NCI-H774 (cell line): ENCODE measurements at places on chromosomes 5 and 9.

DNA sequence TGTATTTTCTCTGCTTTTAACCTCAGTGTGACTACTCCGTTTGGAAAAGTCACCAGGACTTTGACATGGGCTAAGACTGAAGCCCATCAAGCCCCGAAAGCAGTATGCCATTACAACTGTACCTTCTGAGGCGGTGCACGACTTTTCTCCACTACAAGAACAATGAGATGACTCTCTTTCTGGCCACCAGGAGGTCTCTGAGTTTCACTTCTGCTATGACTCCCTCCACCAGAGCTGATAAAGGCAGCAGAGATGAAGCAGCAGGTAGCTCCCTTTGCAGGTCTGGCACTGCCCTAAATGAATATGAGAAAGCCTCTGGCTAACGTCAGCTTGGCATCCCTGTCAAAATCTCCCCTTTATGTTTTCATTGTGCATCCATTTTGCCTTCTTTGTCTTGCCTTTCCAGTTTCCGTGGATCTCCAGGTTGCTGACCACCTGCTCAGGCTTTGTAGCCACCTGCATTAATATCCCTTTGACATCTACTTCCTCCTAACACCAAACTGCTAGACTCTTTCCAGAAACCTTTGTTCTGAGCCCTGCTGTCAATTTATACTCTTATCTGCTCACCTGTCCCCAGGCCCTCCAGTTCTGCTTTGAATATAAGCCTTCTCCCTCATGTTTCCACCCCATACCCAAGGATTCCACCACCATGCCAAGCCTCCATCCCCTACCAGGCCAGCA is 221.7 kb downstream of the ZNF608 start:
- DNase-seq = no peak

DNA sequence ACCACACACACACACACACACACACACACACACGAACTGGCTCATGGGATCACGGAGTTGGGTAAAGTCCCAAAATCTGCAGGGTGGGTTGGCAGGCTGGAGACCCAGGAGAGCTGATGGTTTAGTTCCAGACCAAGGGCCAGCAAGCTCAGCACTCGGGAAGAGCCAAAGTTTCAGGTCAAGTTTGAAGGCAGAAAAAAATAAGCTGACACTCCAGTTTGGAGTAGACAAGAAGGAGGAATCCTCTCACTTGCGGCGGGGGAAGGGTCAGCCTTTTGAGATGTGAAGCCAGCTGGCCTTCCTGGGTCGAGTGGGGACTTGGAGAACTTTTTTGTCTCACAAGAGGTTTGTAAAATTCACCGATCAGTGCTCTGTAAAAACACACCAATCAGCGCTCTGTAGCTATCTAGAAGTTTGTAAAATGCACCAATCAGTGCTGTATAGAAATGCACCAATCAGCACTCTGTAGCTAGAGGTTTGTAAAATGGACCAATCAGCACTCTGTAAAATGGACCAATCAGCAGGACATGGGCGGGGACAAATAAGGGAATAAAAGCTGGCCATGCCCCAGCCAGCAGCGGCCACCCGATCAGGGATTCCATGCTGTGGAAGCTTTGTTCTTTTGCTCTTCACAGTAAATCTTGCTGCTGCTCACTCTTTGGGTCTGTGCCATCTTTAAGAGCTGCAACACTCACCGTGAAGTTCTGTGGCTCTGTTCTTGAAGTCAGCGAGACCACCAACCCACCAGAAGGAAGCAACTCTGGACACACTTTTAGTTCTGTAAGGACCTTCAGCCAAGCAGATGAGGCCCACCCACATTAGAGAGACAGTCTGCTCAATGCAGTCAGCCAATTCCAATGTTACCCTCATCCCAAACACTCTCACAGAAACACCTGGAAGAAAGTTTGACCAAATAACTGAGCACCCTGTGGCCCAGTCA is 37.8 kb upstream of the UNC5A start:
- no peak for DNase-seq

DNA sequence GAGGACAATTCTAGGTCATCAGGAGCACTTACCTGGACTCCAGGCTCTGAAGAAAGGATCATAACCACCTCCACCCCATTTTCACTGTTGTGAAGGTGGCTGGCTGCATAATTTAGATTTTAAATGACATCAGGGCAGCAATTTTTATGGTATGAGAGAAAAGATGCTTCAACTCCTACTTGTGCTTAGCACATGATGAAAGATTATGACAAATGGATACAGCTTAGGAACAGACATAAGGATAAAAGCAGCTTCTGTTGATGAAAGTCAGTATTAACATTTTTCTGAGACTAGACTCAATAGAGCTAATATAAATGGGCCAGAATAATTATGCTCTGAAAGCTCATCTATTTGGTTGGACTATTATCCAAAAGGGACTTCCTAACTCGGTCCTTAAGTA is 72.2 kb downstream of the SIL1 start:
- DNase-seq = no peak

DNA sequence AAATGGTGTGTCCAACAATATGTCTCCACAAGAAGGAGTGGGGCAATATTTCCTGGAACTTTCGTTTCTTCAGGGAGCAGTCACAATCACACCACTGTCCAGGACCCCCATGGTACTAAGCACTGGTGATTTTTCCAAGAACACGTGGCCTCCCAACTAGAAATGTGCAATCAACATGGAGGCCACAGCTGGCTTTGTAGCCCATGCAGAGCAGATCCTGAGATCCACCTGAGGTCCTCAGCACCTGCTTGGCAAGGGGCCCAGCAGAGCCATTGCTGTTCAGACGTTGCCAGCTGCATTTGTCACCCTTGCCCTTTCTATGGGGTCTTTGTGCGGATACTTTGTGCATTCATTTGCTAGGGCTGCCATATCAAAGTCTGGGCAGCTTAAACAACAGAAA is 334.5 kb upstream of the IRX4 start:
- no peak for DNase-seq

DNA sequence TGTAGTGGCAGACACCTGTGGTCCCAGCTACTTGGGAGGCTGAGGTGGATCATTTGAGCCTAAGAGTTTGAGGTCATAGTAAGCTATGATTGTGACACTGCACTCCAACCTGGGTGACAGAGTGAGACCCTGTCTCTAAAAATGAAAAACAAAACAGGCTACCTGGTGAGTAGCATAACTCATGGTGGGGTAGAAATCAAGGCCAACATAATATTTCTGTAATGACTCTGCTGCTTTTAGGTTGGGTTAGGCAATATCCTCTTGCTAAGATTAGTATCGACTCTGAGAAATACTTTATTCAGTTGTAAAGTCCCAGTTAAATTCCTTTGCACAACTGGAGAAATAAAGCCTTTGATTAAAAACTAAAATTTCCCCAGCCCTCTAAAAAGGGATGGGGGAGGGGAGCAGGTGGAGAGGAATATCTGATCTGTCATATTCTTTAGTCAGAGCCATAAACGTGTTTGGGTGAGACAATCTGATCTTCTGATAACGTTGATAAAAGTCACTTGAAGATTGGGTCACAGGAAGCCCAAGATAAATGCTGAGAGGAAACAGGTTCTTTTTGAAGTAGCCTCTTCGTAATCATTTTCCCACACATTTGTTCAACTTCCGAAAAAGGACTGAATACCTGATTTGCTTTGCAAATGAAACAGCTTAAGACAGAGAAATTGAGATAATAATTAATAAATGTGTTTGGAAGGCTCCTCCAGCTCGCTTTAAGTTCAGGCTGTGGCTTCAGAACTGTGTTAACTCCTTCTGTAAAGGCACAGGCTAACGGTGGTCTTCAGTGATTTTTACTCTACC is 14.9 kb downstream of the IL4 start:
- no peak for DNase-seq

GRCh38 chr9:4936277-4936676 is 48.8 kb upstream of the JAK2 start:
- DNase-seq = no peak

DNA sequence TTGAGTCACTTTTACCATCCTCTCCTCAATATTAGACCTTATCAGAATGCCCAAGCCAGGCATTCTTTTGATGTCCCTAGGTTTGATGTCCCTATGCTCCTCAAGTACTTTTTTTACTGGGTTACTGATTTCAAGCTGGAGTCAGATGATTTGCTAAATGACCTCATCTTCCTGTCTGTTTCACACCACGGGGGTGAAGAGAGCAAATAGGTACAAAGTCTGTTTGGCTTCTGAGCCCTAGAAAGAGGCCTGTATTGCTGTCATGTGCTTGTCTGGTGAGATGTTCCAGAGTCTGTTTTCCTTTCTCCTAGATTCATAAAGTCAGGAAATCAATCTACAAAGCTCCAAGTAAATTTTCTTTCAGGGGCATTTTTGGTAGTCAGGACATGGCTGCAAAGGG is 12.7 kb upstream of the DAB2 start:
- DNase-seq = no peak

DNA sequence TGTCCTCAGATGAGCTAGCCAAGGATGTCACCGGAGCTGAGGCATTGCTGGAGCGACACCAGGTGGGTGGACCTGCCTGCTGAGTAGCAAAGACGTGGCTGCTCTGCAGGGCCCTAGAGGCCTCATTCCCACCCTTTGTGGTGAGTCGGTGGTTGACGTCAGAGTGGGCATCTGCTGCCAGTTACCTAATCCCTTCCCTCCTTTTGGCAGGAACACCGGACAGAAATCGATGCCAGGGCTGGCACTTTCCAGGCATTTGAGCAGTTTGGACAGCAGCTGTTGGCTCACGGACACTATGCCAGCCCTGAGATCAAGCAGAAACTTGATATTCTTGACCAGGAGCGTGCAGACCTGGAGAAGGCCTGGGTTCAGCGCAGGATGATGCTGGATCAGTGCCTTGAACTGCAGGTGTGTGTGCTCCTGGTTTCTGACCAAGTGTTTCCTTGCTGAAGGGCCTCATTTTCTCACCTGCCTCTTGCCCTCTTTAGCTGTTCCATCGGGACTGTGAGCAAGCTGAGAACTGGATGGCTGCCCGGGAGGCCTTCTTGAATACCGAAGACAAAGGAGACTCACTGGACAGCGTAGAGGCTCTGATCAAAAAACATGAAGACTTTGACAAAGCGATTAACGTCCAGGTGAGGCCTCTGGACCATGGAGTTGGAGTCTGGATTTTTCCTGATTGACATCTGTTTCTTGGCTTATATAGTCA is 48.9 kb downstream of the DYNC2I2 start:
- no peak for DNase-seq

DNA sequence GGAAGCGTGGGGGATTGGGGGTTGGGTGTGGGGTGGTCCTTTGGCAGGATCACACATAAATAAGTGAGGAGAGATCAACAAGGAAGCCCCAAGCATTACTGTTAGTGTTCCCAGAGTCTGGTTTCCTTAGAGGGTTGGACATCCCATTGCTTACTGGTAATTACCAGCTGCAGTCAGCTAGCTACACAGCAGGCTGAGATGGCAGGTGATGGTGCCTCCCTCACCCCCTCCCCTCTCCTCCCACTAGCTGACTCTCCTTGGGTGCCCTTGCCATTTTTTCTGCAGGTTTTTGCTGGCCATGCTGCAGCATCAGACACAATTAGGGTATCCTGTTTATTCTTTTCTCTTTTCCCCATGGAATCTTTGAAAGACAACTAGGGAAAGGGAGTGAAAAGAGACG is 107.5 kb upstream of the TLR4 start:
- DNase-seq = peak; percentile 34

DNA sequence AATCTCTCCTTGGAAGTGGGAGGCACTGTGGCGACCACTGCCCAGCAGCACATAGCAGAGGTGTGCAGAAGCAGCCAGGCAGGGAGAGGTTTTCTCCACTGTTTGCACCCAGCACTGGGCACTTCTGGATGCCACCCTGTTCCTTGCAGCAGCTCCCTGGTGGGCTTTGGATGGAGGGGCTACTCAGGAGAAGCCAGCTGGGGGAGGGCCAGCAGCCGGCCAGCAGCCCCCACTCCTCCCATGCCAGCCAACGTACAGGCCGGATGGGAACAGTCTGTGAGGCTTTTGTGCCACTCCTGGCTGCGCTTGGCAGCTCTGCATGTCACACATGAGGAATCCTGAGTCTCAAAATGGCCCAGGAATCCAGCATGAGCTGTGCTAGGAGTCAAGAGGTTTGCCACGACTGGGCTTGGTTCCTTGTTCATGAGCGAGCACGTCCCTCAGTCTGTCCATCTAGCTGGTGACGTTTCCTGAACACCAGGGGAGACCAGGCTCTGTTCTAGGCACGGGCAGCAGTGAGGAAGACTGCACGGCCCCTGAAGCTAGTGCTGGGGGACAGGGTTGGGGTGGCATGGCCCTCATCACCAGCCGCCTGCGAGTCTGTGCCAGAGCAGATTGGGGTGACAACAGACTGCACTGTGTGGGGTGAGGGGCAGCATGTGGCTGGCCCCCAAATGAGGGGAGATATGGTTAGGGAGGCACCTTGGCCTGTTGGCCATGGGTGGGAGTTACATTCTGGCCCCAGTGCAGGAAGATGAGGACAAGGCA is 10.1 kb downstream of the PHF2 start:
- no peak for DNase-seq

DNA sequence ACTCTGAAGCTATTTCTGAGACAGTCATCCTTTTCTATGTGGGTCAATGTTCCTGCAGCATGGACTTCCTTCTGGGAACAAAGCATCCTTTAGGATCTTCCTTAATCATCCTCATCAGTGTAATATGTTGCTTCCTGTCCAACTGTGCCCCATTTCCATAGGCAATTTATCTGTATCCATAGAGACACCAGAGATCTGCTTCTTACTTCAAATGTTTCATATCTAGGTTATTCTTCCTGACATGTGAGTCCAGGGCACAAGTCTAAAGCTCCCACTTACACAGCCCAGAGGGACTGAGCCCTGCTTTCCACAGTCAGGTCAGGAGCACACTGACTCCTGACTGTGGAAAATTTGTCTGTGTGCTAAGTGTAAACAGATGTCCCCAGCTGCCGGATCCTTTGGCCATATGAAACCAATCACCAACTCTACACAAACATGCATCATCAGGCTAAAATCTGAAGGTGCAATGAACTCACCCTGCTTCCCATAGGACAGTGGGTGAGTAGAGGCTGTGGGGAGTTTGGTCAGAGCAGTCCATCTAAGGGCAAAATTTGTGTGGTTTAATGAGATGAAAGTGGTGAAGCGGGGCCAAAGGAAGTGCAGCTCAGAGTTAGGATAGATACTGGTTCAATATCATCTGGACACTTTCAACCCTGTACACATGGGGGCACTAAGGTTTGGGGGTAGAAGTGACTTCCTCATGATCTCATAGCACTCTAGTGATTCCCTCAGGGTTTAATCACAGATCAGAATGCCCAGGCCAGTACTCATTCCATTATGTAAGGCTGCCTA is 85.2 kb upstream of the TNC start:
- DNase-seq = no peak

- DNase-seq = no peak
These were observed 534.5 kb downstream of the EBF1 start for GRCh38 chr5:158565017-158565789.

- no peak for DNase-seq
These were observed 19.9 kb downstream of the SLC44A1 start for GRCh38 chr9:105264380-105264779.

DNA sequence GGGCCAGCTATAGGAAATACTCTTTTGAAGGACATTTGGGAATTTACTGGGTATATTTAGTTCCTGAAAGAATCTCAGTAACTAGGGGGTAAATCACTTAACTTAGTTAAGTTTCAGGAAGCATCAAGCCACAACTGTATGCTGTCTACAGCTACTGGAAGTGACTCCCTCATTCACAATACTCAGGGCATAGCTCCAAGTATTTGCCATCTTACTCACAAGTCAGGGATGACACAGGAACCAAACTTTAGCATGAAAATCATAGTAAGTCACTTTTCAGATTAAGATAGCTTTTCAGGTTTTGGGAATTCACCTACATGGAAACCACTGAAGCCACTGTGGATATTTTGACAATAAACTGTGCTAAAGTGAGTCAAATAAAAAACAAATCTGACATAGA is 242.4 kb upstream of the ATP10B start:
- no peak for DNase-seq
